ENCODE measurements at places on chromosomes 4 and X.
A peak's percentile ranks its signal among the peaks of the same experiment; 100 is the strongest.

GRCh38 chr4:120963449-120963848 is 40.9 kb upstream of the PRDM5 start:
- no peak for DNase-seq

GRCh38 chr4:65645185-65645584 is 25.1 kb downstream of the EPHA5 start:
- DNase-seq: no peak

GRCh38 chr4:1084394-1084793 is 29.0 kb downstream of the RNF212 start:
- DNase-seq: no peak

GRCh38 chr4:175413561-175413960 is 398.5 kb downstream of the GPM6A start:
- no peak for DNase-seq

DNA sequence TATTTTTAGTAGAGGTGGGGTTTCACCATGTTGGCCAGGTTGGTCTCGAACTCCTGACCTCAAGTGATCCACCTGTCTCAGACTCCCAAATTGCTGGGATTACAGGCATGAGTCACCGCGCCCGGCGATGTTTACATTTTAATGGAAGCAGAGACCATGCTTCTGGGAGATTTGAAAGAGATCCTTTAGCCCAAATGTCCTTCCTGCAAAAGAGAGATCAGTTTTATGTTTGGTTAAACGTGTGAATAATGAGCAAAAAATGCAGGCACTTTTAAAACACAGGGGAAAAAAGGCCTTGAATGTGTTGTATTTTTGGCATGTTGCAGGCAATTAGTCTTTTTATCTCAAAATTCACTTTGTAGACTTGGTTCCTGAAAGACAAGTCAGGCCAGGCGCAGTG is 95.8 kb upstream of the ELOVL6 start:
- no peak for DNase-seq

- DNase-seq: no peak
Measured at GRCh38 chr4:34412911-34413310, 1831.4 kb downstream of the ARAP2 start.

DNA sequence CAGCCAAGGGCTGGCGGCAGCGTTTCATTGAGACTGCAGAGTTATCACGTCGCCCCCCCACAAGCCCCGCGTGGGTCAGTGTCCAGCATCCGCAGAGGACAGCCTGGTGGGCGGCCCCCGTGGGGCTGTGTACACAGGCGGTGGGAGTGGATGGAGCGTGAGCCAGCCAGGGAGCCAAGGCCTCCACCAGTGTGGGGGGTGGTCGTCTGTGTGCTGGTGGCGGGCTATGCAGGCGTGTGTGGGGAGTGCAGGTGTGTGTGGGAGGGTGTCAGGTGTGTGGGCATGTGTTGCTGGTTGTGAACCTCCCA is 56.5 kb upstream of the NKX1-1 start:
- DNase-seq: no peak

- no peak for DNase-seq
Measured at GRCh38 chrX:68763481-68763880, 65.3 kb upstream of the EFNB1 start.

DNA sequence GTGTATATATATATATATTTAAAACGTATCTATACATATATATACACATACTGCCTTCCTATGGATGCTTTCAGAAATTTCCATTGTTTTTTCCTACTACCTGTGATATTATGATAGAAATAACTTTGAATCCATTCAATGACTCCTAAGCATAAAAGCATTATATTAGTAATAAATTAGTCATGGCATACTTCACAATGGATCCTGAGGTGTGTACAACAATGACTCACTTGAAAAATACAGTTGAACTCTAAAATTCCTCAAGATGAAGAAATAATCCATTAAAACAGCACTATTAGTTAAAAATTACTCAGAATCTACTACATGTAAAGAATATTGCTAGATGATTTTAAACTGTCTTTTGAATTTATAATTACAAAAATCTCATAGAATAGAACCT is 201.1 kb downstream of the STPG2 start:
- DNase-seq: no peak

DNA sequence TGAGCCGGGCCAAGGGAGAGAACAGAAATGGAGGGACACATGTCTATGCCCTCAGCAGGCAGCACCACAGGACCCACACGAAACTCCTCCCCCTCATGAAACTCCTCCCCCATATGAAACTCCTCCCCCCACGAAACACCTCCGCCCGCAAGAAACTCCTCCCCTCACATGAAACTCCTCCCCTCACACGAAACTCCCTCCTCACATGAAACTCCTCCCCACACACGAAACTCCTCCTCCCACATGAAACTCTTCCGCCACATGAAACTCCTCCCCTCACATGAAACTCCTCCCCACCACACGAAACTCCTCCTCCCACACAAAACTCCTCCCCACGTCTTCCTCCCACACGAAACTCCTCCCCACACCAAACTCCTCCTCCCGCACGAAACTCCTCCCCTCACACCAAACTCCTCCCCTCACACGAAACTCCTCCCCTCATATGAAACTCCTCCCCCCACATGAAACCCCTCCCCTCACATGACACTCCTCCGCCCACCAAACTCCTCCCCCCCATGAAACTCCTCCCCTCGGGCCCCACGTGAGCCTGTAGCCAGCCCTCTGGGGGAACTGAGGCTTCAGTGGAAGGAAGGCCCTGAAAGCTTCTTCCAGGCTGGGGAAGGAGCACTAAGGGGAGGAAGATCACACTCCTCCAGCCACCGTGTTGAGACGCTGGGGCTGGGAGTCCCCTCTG is 15.2 kb downstream of the ADRA2C start:
- no peak for DNase-seq

DNA sequence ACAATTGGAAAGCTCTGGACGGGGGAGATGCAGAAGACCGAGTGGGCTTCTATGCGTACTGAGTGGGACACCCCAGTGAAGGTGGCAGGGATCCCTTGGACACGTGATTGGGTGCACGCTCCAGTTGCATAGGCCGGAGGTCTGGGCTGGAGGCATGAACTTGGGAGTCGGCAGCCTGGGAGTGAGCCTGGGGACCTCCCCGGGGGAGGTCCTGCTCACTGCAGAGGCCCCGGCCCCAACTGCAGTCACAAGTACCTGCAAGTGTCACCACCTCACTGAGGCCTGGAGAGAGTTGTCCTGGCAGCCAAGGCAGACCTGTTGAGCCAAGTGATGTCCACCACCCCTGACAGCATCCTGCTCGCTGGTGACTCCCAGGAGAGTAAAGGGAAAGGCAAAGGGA is 49.3 kb upstream of the HMX1 start:
- DNase-seq: no peak

DNA sequence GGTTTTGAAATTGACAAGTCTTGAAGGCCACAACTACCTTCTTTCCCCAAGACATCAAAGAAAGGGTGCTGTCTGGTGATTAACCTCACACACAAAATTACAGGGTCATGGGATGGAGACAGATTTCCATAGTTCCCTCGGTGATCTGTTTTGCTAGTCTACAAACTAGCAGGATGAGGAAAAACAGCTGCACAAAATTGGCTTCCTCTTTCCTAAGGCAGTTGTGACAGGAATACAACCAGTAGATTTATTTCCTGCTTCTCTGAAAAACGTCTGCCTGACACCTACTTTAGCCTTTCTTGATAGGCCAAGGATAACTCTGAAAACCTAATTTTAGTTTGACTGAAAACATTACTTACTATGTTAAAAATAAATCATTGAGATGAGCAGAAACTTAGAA is 39.6 kb downstream of the DKK2 start:
- DNase-seq: peak; percentile 48

GRCh38 chrX:155235891-155236290 is 19.6 kb downstream of the VBP1 start:
- DNase-seq: no peak

DNA sequence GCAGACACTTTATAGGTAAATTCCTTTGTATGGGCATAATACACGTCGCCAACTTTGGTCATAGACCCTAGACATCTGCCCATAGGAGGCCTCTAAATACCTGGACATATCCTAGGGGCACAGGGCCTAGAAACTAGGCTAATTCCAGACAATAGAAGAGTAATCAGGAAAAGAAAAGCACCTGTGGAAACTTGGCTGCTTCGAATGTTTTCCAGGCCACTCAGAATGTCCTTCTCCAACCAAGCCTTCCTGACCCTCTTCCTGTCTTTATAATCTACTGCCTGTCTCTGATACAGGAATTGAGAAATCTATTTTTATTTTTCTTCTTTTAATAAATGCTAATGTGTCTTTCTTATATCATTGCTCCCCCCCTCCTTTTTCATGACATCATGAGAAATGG is 493.1 kb downstream of the IL15 start:
- no peak for DNase-seq
